ENCODE measurements at places on chromosomes 16 and 17.

DNA sequence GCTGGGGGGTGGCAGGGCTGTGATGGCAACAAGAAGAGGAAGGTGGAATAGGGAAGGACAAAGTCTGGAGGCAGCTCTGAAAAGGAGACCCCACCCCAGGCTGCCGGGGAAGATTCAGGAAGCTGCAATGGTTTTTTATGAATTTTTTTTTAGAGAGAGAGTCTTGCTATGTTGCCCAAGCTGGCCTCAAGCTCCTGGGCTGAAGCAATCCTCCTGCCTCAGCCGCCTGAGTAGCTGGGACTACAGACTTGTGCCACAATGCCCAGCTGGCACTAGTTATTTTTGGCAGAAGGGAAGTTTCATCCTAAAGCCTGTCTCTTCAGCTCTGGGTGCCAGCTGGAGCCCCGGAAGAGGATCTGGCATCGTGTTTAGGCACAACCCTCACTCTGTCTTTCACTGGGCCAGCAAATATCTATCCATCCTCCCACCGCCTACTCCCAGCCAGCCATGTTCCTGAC is 1.3 kb upstream of the CES3 start:
- DNase-seq, result peak; percentile 87

GRCh38 chr16:89720551-89720812 is 216 bp downstream of the VPS9D1 start:
- DNase-seq, result peak; percentile 30

- no peak for DNase-seq
These were observed 135.1 kb downstream of the PRKCA start for GRCh38 chr17:66437476-66438026.

DNA sequence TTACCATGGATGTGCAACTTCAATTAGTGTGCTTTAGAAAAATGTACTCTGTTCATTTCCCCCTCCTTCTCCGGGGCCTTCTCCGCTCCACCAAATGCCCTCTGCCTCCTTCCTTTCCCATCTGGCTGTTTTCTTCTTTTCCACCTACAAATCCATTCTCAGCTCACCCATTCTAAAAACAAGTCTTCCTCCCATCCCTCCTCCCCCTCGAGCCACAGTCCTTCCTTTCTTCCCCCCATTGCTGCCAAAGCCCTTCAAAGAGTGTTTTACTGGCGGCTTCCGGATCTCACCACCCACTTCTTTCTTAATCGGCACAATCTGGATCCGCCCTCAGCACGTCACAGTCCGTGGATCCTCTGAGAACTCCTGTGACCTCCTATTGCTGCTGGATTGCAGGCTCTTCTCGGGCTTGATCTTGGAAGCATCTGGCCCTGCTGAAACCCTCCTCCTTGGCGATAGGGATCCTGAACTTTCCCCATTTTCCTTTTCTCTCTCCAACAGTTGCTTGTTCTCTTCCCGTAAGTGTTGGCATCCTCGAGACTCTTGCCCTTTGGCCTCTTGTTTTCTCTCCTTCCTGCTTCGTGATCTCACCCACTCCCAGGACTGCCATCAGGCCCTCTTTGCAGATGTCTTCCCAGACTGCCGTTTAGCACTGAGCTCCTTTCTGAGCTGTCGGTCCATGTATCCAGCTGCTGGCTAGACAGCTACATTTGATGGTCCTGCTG is 36.0 kb upstream of the FBXO47 start:
- no peak for DNase-seq

DNA sequence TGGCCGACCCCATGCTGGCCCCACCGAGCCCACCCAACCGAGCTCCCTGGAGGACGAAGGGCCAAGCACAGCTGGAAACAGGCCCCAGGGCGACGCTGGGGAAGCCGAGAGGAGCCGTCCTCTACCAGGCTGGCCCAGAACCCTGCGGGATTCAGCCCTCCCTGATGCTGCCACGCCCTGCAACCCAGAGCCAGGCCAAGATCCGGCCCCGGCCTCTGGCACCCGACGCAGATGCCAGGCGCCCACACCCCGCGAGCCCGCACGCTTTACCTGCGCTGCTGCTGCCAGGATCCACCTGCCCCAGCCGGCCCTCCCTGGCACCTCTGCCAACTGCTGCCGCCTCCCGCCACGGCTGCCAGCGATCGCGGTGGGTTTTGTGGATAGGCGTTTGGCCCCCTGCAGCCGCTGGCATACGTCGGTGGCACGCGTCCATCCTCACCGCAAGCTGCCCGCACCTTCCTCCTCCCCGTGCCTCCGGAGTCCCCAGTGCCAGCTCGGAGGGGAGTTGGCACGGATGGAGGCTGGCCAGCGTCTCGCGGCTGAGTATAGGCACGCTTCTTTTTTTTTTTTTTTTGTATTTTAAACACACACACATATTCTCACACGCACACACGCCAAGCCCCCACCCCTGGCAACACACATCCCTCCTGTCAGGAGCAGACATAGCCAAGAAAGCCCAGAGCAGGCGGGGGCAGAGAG is 41.3 kb upstream of the ACSF3 start:
- DNase-seq, result no peak

DNA sequence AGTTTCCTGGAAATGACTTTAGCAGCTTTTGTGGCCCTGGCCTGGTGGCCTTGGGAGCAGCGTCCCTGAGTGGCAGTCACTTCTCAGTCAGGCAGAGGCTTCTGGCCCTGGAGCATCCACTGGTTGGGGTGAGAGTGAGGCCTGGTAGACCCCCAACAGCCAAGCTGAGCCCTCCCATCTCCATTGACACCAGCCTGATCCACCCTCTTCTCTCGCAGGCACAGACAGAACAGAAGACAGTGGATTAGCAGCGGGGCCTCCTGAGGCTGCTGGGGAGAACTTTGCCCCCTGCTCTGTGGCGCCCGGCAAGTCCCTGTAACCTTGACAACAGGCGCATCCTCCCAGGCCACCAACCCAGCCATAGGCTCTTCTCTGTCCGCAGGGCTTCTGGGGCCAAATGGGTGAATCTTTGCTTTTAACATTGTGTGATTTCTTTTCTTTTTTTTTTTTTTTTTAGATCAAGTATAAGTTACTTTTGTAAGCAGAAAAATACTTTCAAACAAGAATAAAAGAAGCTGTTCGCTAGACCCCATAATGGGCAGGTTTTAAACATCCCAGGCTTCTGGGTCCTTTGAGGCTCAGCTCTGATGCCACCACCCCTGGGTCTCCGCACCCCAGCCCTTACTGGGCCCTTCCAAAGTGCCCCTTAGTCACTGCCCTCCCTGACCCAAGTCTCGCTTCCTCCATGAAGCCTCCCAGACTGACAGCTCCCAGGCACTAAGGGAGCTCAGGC is 12.7 kb upstream of the FLYWCH1 start:
- DNase-seq, result no peak

DNA sequence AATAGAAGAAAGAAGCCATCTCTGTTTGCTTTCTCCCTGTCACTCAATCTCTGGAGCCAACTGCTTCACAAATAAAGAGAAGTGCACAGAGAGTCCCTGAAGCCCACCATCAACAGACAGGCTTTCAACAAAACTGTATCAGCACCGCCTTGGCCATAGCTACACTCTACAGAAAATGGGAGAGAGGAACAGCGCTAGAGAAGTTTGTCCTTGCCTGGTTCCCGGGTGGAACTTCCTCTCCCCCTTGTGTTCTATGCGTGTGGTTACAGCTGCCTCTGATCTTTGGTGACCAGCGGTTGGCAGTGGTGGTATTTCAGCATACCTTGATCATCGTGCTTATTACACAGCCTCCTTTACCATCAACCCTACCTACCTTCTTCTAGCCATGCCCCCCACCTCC is 91.4 kb upstream of the CCL2 start:
- peak; percentile 5 for DNase-seq

GRCh38 chr17:73250851-73251640 is 10.6 kb downstream of the CPSF4L start:
- DNase-seq, result no peak

DNA sequence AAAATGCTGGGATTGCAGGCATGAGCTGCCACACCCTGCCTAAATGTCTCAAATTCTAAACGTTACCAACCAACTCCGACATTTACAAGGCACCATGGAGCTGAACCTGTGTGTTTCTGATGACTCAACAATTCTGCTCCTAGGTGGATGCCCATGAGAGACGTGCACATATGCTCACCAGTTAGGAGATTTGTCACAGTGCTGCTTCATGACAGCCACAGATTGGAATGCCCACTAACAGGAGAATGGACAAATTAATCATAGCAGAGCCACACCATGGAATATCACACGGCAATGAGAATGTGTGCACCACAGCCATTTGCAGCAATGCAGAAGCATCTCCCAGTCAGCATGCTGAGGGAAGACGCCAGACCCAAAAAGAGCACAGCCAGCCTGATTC is 8.0 kb upstream of the KCNG4 start:
- no peak for DNase-seq

DNA sequence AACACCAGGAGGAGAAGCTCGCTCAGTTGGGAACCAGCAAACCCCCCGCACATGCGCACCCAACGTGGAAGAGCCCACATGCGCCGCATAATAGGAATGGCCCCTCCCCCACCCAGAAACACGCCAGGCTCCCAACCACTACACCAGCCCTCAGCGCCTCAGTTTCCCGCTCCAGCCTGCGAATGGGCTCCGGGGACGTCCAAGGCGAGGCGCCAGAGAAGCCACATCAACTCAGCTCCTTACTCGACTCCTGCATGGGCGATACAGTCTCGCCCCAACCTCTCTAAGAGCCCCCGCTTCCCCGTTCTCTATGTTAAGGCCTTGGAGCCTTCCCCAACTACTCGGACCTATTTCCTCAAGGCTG is 504 bp downstream of the SRSF1 start:
- peak; percentile 72 for DNase-seq

DNA sequence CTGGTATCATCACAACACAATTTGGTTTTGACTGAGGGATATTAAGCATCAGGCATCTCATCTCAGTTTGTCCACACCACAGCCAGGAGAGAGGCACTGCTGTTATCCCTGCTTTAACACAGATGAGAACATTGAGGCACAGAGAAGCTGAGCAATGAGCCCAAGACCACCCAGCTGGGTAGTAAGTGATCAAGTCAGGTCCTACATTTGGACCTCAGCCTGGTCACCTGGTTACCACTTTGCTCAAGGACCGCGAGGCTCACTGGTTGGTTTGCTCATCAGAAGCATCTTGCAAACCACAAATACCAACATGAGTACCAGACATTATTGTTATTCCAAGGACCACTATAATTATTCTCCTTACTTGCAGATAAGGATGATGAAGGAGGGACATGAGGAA is 245.5 kb downstream of the CBLN1 start:
- no peak for DNase-seq

DNA sequence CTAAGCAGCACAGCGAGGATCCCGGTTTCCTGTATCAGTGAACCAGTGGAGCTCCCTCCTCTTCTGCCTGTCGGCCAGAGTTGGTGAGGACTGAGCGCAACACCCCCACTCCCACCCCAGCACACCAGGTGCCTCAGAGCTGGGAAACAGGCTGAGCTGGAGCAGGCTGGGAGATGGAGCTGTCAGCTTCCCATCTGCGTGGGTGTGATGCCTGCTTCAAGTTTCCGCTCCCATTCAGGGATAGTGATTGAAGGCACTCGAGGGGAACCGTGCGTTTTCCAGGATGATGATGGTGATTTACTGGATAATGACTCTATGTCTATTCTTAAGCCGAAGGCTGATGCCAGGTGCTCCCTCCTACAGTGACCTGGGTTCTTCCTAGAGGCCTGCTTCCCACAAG is 144.5 kb downstream of the TMEM132E start:
- DNase-seq, result no peak

DNA sequence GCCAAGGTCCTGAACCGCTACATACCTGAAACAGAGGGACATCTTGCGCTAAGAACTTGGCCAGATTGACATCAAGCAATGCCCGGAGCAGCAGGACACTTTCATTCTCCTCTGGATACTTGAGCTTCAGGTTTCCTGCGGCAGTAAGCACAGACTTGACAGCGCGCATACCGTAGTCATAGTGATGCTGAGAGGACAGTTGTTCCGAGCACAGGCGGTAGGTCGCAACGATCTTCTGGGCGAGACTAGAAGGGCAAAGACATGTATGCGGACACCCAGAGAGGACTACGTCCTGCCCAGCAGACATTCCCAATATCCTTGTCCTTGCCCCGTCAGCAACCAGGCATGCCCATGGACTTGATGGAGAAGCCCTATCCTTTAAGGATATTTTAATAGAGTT is 112.9 kb downstream of the DNAH3 start:
- DNase-seq, result peak; percentile 43

GRCh38 chr17:83183951-83184506 is 104.6 kb downstream of the METRNL start:
- no peak for DNase-seq

- DNase-seq, result no peak
These were observed 41.7 kb upstream of the IL34 start for GRCh38 chr16:70604407-70605282.

DNA sequence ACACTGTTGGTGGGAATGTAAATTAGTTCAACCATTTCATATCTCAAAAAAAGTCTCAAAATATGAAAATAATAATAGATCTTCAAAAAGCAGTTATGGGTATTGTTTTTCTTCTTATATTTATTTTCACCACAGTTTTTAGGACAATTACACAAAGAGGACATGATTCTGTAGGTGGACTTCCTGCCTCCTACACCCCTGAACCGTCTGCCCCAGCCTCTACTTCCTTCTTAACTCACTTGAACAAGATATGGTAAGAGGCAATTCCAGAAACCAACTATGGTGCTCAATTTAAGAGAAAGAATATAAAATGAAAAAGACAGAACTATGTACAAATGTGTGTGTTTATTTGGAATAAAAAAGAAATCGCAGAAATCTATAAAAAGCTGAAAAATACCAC is 74.1 kb upstream of the MON1B start:
- DNase-seq, result no peak

GRCh38 chr17:34154961-34155730 is 99.9 kb upstream of the CCL2 start:
- no peak for DNase-seq

DNA sequence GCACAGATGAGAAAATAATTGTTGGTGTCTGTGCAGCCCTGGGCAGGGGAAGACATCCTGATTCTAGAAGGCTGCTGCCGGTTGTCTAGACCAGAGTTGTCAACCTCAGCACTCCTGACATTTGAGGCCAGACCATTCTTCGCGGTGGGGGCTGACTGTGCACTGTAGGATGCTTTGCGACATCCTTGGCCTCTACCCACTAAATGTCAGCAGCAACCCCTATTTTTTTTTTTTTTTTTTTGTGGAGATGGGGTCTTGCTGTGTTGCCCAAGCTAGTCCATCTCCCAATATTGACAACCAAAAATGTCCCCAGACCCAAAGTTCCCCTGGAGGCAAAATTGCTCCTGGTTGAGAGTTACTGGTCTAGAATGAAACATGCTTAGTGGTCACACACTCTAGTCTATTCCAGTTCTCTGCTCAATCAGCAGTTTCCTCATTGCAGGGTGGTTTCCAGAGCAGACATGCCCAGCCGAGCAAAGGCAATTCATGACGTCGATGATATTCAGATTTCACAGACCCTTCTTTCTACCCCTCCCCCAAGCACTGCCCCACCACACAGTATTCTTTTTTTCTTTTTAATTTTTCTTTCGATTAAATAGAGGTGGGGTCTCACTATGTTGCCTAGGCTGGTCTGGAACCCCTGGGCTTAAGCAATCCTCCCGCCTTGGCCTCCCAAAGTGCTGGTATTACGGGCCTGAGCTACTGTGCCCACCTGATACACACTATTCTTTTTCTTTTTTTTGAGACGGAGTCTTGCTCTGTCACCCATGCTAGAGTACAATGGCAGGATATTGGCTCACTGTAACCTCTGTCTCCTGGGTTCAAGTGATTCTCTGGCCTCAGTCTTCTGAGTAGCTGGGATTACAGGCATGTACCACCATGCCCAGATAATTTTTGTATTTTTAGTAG is 9.0 kb downstream of the C17orf99 start:
- no peak for DNase-seq

GRCh38 chr17:40260528-40260927 is 27.2 kb upstream of the CDC6 start:
- no peak for DNase-seq
